ENCODE measurements at places on chromosomes 12 and 14.

- no peak for DNase-seq
These were observed 213.8 kb downstream of the ALG10 start for GRCh38 chr12:34236073-34236472.

- DNase-seq = no peak
These were observed 35.8 kb downstream of the OTX2 start for GRCh38 chr14:56774503-56774902.

DNA sequence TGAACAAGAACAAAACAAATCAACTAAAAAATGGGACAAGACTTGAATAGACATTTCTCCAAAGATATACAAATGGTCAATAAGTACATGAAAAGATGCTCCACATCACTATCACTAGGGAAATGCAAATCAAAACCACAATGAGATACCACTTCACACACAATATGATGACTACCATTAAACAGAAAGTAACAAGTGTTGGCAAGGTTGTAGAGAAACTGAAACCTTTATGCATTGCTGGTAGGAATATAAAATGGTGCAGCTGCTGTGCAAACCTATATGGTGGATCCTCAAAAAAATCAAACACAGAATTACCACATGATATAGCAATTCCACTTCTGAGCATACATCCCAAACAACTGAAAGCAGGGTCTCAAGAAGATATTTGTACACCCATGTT is 5.2 kb downstream of the SMAGP start:
- DNase-seq = no peak

GRCh38 chr14:101635749-101636560 is 74.7 kb downstream of the DIO3 start:
- DNase-seq = no peak

- no peak for DNase-seq
These were observed 1220.9 kb downstream of the GALC start for GRCh38 chr14:86772075-86772474.

All from renal pelvis (tissue), 12 donors.